CD8-positive, alpha-beta T cell (primary cell): ENCODE measurements at places on chromosomes 7 and 10.

DNA sequence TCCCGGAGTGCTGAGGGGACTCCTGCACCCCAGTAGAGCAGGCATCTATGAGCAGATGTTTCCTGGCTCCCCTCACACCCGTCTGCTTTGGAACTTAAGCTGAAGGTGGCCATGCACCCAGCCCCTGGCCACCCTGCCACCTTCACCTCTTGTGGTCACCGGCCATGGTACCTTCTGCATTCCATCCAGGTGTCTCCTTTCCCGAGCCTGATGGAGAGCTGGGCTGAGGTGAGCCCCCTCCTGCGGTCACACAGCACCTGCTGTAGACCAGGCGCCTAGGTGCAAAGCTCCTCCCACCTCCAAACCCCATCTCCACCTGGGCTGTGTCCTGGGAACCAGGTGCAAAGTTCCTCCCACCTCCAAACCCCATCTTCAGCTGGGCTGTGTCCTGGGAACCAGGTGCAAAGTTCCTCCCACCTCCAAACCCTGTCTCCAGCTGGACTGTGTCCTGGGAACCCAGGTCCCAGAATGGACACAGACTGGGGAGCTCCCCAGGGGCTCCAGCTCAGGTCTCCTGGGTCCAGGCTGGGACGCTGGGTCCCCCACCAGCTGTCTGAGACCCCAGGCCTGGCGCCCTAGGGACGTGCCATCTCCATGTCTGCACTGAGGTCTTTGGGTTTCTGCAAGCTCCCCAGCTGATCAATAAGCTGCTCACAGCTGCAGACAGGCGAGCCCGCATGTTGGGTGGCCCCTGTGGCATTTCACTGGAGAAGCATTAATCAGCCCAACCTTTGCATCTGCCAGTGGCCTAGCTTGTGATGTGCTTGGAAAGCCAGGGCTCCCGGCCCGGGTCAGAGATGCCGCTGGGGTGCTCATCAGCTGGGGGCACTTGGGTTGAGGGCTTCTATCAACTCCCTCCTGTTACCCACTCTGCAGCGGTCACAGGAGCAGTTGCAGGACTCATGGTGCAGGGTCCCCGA lies 61.2 kb upstream of the INPP5A start:
- DNase-seq, result no peak

GRCh38 chr7:930975-931758 lies 23.3 kb downstream of the ADAP1 start:
- DNase-seq, result peak; percentile 9

- DNase-seq, result peak; percentile 84
Measured at GRCh38 chr7:63925626-63926460, 72.8 kb upstream of the ZNF722 start.

DNA sequence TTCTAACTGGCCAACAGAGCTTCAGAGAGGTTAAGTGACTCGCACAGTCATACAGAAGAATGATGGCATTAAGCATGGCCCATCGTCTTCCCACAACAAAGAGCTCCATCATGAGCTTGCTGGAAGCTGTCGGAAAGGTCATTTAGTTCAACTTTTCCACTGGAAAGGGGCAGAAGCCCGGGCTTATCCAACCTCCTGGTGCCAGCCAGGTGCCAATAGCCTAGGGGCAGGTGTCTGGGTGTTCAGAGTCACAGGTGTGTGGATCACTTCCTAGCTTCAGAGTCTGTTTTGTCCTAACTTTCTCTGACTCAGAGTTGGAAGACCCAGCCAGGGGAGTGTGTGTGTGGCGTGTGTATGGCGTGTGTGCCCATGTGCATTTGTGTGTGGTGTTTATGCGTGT lies 1.3 kb upstream of the TRPV6 start:
- DNase-seq, result no peak

DNA sequence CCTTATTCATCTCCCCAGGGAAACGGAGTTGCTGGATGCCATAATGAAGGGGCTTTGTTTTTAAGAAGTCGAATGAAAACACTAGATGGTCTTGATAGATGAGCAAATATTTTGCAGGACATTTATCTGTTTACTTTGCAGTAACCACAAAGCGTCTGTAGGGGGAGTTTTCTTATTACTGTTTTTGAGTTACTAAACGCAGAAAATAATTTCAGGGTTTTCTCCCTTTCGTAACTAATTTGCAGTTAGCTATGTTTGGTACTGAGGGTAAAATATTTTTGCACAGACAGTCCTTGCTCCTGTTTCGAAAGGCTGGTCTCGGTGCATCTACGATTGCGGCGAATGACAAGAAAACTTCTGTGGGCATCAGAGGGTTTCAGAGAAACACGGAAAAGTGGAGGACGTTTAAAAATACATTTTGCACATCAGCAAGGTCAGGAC lies 505.6 kb upstream of the MKI67 start:
- no peak for DNase-seq

GRCh38 chr7:35003679-35004303 lies 33.5 kb downstream of the DPY19L1 start:
- DNase-seq, result no peak

DNA sequence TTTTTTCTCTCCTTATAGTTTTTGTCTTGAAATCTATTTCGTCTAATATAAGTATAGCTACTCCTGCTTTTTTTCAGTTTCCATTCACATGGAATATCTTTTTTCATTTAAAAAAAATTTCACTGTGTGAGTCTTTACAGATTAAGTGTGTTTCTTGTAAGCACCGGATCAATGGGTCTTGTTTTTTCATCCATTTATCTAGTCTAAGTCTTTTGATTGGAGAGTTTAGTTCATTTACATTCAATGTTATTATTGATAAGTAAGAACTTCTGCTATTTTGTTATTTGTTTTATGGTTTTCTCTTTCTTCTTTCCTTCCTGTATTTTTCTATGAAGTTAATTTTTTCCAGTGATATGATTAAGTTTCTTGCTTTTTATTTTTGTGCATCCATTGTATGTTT lies 216.7 kb upstream of the CNTNAP2 start:
- DNase-seq, result no peak

DNA sequence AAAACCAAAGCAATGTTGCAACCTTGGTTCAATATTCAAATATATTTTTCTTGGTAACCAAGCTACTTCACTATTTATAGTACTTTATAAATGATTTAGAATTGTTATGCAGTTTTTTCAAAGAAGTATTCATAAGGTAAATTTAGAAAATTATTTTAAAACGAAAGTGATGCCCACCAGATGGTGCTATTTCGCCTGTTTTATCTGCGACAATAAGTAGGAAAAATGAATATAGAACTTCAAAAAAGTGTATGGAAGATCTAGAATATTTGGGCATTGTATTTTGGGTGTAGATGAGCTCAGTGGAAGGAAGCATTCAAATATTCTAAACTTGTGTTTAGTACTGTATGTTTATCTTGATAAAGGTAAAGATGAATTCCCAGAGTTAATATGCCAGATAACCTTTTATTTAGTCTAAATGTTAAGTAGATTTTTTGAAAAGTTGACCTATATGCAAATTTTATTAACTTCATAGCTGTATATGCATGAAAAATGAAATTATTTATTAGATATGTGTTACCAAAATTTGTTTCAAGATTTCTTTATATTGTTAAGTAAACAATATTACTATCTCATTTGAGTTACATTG lies 93.2 kb downstream of the ADK start:
- no peak for DNase-seq

DNA sequence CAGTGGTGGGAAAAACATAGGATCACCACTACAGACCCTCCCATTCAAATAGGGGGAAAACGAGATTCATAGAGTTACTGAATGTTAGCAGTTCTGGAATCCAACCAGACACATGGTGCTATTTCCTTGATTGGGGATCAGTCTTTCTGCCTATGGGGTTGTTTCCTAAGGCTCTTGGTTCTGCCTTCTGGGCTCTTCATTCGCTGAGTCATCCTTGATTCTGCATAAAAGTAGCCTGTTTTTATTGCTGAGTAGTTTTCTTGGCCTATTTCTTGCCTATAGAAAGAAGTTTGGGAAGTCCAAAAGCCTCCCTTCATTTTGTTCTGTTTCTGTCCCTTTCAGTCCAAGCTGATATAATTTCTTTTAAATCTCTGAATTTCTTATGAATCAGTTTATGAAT lies 99.3 kb upstream of the OIT3 start:
- no peak for DNase-seq

DNA sequence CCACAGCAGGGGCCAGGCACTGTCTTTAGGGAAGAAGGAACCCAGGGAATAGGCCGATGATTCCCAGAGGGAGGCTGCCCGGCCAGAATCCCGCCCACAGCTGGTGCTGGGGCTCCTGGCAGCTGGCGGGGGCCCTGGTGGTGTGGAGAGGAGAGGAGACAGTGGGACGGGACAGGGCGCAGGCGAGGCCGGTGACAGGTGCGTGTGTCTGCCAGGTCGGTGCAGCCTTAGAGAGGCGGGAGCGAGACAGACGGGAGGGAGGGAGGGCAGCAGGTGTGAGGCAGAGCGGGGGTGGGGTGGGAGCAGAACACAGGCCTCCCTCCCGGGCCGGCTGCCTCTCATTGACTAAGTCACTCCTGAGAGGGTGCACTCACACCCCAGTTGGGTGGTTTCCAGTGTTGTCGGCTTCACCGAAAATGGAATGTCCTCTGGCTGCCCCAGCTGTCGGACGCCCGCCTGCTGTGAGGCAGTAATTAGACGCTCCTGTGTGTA lies 55.2 kb downstream of the ELFN1 start:
- no peak for DNase-seq

DNA sequence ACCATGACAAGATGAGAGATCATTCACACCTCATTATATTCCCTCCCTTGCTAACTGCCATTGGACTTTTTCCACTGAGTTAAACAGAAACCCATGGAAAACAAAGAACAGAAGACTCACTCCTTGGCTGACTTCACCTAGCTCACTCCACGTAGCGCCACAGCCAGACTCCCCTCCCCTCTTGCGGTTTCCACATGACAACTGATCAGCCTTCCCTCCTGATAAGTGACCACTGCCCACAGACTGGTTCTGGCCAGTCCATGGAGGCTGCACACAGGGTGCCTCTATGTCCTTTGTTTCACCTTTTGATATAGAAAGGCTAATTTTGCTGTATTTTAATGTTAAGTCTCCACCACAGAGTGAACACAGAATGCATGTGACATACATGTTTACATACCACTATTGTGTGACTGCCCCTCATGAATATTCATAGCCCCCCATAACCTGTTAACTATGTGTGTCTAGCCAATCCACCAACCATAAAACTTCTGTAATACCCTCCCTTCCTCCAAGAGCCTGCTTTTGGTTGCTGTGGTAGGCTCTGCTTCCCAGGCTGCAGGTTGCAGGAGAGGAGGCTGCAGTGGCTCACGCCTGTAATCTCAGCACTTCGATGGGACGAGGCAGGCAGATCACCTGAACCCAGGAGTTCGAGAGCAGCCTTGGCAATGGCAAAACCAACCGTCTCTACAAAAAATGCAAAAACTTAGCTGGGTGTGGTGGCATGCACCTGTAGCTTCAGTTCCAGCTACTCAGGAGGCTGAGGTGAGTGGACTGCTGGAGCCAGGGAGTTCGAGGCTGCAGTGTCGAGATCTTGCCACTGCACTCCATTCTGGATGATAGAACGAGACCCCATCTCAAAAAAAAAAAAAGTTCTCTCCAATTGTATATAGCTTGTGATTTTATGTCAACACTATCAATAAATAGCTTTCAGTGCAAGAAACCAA lies 10.0 kb upstream of the IFIT5 start:
- no peak for DNase-seq

GRCh38 chr10:16948361-16948760 lies 131.1 kb upstream of the RSU1 start:
- DNase-seq, result no peak

DNA sequence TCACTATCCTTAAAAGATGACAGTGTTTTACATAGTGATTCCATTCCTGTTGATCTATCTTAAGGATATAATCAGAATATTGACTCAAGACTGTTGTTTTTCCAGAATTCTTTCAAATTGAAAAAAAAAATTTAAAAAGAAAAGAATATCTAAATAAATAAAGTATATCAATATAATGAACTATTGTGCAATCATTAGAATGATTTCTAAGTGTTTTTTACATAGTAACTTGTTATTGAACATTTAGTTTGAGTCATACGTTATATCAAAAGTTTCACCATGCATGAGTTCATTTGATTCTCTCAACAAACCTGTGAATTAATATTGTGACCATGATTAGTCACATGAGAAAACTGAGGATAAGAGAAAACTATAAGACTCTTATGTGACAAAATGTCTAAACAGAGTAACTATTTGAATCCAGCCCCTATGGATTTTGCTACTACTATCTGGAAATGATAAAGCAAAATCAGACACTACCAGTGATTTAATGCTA lies 46.1 kb downstream of the KLF6 start:
- DNase-seq, result no peak

DNA sequence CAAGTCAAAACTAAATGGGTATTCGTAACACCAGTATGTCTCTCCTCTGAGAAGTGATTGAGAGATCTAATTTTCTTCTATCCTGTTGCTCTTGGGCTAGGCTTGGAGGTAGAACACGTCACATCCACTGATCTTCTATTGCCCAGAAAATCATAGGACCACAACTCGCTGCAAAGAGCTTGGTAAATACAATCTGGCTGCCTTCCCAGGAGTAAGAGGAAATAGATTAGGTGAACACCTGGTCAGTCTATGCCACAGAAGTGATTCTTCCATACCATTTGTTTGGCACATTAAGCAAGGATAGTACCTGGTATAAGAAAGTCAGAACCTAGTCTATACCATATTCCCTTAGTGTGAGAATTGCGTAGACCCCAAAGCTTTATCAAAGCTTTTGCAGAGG lies 129.3 kb upstream of the PHYHIPL start:
- DNase-seq, result no peak
